Caudate nucleus (tissue), 63 donors: ENCODE measurements at places on chromosomes 1 and 21.
A peak's percentile ranks its signal among the peaks of the same experiment; 100 is the strongest.

DNA sequence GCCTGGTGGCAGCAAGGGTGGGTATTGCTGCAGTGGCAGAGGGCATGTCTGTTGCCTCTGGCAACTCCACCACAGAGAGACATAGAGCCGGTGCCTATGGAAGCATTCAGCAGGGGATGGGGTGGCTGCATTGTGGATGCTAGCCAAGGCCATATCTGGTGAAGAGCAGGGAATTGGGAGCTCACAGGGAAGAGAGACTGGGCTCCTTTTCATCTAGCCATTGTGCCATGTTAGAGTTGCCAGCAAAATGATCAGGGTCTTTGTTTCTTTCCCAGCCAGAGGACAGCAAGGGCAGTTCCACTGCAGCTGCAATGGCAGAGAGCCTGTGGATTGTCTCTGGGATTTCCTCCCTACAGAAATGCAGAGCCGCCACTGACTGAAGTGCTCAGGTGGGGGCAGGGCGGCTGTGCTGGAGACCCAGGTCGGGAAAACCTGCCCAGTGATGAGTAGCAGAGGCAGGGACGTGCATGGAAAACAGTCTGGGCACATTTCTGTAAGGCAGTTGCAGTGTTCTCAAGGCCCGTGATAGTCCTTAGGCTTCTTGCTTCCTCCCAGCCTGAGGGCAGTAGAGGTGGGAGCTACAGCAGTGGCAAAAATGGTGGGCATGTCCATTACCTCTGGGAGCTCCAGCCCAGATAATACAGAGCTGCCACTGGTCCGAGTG, 40.2 kb upstream of the CYP4X1 start:
- DNase-seq, result no peak

DNA sequence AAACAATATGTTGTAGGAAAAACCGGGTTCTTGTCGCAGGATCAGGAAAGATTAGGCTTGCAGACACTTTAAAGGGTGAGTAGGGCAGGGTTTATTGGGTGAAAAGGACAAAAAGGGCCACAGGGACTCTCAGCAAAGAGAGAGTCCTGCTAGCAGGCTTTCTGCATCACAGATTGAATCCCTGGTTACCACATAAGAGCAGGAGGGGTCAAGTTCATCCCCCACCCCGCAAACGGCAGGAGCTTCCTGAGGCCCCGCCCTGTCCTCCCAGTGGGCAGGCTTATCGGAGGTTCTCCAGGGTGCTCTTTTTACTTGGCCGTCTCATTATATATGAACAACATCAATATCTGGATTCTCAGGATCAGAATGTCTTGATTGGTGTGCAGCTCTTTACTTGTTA, 47.7 kb downstream of the SYCP1 start:
- no peak for DNase-seq

GRCh38 chr1:179178950-179179349, 50.5 kb downstream of the ABL2 start:
- DNase-seq, result no peak

GRCh38 chr1:175071276-175071943, 3.8 kb downstream of the TNN start:
- no peak for DNase-seq

DNA sequence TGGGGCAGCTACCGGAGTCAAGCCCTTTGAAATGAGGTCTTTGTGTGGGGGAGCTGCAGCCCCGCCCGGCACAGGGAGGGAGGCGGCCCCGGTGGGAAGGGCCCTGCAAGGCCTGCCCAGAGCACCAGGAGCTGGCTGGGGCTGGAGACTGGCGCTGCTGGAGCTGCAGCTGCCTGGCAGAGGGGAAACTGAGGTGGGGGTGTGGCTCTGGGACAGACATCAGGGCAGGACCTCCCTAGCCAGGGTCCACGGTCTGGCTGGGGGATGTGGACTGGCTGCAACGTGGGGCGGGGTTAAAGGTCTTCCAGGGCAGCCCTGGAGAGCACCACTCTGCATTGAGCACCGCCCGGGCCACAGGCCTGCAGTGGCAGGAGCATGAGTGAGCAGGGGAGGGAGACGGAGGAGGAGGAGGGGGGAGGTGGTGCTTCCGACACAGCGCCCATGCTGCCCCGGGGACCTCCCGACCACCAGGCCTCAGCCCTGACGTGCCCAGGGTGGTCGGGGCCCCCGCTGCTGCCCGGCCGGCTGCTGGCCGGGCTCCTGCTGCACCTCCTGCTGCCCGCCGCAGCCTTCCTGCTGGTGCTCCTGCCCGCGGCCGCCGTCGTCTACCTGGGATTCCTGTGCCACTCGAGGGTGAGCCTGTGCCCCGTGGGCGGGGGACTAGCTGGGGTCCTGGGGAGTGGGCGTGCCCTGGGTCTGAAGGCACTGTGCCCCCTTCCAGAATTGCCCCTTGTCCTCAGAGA, 4.8 kb upstream of the ANKRD65 start:
- DNase-seq, result peak; percentile 64

DNA sequence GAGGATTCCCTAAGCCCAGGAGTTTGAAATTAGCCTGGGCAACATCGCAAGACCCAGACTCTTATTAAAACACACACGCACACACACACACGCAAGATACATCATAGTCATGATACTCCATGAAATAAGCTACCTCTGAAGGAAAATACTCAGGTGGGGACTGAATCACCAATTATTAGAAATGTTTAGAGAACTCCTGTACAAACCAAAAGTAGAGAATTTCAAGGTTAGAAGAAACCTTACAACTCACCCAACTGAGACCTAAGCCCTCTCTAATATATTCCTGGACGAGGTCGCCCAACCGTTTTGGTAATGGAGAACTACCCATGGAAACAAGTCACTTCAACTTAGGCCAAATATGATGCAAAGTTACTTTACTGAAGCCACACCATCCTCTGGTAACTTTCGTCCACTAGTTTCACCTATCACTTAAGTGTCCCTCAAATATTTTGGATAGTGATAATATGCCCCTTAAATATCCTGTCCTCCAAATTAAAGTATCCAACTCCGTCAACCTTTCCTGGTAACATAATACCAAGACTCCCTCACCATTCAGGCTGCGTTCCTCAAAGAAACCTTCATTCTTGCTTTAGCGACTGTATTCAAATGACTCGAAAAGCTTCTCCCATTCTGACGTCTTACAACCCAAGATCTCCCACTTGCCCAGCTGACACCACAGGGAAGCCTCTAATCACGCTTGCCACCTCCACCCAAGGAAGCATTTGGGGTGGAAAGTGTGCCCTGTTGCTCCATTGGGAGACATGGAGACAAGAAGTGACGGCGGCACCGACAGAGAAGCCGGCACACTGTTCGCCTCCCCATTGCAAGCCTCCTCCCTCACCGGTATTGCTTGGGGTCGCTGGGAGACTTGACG, 856 bp downstream of the NRDC start:
- DNase-seq, result no peak

DNA sequence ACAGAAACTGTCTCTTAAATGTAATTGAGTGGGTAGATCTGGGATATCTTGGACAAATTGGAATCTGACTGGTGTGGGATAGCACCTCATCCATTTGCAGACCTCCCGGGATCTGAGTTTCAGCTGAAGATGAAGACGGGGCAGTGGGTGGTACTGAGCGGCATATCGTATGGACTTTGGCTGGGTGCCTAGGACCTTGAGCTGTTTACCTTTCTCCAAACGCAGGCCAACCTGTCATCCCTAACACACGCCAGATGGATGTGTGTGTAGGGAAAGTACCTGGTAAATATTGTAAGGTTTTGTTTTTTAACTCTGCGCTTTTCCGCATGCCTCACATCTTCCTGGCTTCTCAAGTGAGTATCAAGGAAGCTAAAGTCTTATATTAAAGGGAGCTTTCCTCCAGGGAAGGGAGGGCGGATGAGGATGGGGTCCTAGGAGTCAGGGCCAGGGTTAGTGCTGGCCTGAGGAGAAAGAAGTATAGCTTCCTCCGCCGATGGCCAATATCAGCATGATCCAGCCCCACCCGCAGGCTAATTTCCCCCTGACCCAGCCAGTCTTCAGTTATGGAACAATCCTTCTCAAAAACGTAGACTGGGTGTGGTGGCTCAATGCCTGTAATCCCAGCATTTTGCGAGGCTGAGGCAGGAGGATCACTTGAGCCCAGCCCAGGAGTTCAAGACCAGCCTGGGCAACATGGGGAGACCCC, 26.2 kb downstream of the ATP8B2 start:
- DNase-seq, result no peak

DNA sequence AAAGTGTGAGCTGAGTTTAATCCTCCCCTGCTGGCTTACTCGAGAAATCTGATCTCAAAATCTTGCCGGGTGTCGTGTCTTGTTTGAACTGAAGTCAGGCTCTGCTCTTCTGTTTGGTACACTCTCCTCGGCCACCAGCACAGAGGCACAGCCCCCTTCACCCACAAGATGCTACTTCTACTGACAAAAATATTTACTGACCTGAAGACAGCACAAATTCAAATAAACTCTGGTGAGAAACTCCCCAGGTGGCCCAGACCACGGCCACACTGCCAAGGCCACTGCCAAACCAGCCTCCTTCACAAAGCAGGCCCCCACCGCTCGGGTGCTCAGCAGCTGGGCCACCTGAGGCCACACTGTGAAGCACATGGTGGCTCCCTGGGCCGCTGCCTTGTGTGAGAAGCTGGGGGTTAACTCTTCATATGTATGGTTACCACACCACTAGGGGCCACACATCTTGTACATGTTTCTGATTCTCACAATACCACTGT, 80.6 kb downstream of the TGFBR3 start:
- no peak for DNase-seq

DNA sequence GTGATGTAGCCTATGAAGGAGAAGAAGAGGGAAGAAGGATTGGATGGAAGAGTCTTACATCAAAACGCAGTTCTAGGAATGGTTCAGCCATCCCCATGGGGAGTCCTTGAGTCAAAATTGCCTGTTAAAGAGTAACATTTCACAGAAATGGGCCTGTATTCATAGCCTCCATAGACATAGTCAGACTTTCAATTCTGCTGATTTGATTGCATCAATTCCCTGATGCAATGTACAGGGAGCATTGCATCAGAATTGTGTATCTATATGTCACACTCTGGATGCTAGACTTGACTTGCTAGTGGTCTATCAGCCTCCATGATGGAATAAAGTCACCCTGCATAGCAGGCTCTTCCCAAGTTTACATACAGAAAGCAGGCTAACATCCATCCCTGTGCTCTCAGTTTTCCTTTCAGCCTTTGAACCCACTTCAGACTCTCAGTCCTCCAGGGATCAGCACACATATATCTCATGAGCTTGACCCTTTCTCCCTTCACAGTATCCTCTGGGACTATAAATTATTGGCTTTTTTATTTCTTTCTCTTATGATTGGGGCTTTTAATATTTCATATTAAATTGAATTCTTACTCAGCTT, 1111.7 kb upstream of the B3GALT2 start:
- no peak for DNase-seq

DNA sequence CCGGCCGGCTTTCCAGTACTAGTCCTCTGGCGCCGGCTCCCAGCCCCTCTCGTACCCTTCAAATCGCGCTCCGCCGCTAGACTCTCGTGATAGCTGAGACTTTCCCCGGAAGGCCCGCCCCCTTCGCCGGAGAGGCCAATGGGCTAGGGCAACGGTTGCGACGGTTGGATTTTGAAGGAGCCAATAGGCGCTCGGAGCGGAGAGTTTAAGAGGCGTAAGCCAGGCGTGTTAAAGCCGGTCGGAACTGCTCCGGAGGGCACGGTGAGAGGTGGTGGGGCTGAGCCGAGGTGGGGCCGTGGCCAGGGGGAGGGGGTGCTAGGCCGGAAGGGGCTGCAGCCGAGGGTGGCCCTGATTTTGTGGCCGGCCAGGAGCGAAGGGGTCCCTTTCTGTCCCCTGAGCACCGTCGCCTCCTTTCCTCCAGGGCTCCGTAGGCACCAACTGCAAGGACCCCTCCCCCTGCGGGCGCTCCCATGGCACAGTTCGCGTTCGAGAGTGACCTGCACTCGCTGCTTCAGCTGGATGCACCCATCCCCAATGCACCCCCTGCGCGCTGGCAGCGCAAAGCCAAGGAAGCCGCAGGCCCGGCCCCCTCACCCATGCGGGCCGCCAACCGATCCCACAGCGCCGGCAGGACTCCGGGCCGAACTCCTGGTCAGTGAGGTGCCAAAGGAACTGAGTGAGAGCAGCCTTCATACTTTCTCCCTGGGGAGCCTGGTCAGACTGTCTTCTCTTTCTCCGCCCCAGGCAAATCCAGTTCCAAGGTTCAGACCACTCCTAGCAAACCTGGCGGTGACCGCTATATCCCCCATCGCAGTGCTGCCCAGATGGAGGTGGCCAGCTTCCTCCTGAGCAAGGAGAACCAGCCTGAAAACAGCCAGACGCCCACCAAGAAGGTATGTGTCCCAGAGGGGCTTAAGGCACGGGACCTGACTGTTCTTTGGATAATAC, at the start of gene CDC20:
Gene CDC20, plus strand, starts transcription at position 236 of the 948 bp plus-strand sequence. Its CDS starts 235 bp downstream, at position 471.
- DNase-seq, result peak; percentile 89

DNA sequence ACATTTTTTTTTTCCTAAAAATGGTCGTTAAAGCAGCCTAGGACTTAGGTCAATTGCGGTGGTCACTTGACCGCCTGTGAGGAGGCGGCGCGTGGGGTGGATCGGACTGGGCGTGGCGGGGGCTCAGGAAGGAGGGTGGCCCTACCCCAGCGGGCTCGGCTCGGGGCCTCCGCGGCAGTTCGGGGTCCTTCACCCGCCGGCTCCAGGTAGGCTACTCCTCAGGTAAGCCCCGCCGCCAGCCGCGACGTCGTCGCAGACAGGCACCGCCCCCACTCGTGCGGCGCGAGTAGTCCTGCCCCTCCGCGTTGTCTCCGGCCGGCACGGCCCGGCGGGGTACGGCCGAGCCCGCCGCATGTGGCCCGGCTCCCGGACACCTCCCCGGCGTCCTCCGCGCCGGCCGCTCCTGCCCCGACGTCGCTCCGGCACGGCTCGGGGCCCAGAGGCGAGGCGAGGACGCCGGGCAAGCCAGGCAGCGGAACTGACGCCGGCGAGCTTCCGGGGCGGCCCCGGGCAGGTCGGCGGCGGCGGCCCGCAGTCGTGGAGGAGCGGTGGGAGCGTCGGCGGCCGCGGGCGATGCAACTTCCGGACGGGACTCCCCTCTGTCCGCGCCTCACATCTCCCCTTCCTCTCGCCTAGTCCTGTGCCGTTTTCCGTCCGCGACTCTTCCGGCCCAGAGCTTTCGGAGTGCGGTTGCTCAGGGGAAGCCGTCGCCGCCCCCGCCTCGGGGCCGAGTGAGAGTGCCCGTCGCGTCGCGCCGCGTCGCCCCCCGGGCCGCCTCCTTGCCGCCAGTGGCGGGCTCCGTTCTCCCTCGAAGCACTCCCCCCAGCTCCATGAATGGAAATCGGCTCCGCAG, at the start of gene AGO3:
Gene AGO3, plus strand, starts transcription at position 513 of the 853 bp plus-strand sequence. Its CDS starts 322 bp downstream, at position 835.
- peak; percentile 77 for DNase-seq

DNA sequence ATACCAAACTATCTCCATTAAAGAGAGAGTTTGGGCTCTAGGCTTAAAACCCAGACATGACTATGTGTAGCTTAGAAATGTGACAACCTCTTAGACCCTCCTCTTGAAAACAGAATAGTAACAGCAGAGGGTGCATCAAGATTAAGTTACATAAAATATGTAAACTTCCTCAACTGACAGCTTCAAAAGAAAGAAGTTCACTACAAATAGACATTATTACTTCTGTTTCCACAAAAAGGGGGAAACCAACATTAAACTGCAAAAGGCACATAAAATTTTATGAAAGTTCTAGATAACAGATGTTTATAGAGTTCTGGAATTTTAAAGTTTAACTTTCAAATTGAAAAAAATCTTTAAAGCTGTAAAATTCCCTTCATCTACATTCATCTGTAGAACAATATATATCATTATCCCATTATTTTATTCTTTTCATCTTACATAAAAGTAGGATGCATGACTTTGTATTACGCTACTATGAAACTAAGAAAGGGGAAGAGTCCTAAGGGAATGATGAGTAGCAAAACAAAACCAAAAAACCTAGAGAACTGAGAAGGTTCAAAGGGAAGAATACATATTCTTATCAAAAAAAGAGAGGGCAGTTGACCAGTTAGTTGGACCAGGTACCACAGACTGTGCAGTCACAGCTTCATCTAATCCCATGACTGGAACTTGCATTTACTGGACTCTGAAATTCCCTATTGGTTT, 177.0 kb downstream of the SIPA1L2 start:
- DNase-seq, result no peak
